LNCaP clone FGC (cell line): ENCODE measurements at places on chromosomes 5 and 9.

DNA sequence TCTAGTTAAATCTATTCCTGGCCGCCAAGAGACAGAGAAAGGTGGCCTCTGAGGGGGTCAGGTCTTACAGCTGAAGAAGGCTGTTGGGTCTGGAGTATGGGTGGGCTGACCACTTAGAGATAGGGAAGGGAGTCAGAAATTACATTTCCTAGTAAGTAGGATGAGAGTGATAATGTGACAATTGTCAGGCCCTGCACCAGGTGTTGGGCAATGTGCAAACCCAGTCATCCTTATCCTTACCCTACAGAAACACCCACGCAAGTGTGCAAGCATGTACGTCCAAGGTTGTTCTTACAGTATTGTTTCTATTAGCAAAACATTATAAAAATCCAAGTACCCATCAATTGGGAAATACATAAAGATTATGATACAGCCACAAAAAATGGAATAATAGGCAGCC is 9.5 kb downstream of the SPAAR start:
- DNase-seq = no peak

GRCh38 chr5:91119981-91120850 is 262.9 kb downstream of the ARRDC3 start:
- DNase-seq = no peak

GRCh38 chr5:88888848-88889188 is 5.8 kb upstream of the MEF2C start:
- DNase-seq = no peak

DNA sequence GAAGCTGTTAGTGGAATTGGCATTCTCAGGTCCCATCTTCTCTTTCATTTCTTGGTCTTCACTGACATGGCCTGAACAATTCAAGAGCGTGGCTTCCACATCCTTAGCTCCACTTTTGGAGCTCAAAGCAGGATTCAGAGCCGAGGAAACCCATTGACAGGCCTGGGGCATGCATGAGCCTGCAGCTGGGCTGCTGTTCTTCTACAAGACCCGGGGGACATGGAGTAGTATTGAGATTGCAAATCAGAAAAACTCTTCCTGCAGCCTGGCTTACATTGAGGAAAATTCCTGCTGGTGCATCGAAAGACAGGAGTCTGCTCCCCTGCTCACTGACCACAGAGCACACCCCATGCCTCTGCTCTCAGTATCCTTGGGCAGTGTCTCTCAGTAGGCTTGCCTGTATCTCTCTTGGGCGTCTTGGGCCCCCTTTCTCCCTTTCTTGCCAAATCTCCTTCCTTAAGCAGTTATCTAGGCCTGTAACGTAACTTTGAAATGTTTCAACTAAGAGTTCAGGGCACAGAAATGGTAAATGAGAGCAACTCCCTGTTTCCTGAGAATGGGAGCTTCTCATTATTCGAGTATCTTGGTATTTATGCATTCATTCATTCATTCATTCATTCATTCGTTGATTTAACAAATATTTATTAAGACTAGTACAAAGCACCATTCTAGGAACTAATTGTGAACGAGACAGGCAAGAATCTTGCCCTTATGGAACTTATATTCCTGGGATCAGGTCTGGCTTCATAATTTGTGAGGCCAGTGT is 603.6 kb upstream of the CLINT1 start:
- no peak for DNase-seq
